Endothelial cell (in vitro differentiated cells): ENCODE measurements at places on chromosomes 12 and 14.

- peak; percentile 34 for DNase-seq
Measured at GRCh38 chr14:103879570-103880347, 32.4 kb upstream of the PPP1R13B start.

GRCh38 chr14:38042322-38042721 lies 165.4 kb upstream of the SSTR1 start:
- DNase-seq = no peak

- no peak for DNase-seq
Measured at GRCh38 chr14:92264195-92264594, 58.8 kb upstream of the SLC24A4 start.

- DNase-seq = no peak
Measured at GRCh38 chr12:7123806-7124522, 4.7 kb downstream of the RBP5 start.

DNA sequence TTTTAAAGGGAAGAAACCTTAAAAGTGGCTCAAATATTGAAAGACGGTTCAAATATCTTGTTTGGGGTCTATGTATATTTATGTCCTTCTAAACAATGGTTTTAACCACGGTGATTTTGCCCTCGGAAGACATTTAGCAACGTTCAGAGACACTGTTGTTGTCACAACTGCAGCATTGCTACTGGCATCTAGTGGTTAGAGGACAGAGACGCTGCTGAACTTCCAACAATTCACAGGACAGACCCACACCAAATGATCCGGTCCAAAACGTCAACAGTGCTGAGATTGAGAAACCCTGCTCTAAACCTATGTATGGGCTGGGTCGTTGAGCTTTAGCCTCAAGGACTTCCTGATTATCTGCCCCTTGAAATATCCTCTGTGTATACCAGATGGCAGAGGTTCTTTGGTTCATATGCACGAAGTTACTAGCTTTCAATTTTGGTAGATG lies 1.7 kb downstream of the ANGEL1 start:
- DNase-seq = peak; percentile 17

DNA sequence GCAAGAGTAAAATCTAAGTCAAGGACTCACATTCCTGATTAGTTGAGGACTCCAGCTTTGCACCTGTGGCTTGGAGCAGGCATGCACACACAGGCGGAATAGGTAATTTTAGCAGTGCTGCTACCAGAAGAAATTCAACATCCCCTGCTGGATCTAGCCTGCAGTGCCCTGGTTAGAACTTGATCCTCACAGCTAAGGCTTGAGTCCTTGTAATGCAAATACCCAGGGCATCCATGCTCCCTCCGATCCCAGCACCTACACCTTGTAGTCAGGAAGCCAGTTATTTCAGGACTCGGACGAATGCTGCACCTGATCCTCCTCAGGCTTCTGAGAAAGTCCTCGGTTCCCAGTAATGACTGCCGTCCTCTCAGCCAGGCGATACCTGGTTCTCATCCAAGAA lies 309.0 kb upstream of the AMIGO2 start:
- no peak for DNase-seq

- no peak for DNase-seq
Measured at GRCh38 chr12:124130691-124131591, 157.9 kb downstream of the ZNF664 start.

DNA sequence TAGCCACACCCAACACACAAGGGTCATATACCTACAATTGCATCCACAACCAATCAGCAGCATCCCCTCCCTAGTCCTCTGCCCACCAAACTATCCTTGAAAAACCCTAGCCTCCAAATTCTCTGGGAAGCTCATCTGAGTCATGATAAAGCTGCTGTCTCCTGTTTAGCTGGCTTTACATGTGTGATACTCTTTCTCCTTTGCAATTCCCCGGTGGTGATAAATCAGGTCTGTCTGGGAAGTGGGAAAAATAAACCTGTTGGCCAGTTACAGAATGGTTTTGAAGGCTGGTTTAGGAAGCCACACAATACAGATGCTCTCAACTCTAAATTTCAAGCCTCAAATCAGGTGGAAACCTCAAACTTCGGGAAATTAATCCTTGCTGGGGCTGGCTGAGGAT lies 41.9 kb downstream of the TMEM132D start:
- no peak for DNase-seq

DNA sequence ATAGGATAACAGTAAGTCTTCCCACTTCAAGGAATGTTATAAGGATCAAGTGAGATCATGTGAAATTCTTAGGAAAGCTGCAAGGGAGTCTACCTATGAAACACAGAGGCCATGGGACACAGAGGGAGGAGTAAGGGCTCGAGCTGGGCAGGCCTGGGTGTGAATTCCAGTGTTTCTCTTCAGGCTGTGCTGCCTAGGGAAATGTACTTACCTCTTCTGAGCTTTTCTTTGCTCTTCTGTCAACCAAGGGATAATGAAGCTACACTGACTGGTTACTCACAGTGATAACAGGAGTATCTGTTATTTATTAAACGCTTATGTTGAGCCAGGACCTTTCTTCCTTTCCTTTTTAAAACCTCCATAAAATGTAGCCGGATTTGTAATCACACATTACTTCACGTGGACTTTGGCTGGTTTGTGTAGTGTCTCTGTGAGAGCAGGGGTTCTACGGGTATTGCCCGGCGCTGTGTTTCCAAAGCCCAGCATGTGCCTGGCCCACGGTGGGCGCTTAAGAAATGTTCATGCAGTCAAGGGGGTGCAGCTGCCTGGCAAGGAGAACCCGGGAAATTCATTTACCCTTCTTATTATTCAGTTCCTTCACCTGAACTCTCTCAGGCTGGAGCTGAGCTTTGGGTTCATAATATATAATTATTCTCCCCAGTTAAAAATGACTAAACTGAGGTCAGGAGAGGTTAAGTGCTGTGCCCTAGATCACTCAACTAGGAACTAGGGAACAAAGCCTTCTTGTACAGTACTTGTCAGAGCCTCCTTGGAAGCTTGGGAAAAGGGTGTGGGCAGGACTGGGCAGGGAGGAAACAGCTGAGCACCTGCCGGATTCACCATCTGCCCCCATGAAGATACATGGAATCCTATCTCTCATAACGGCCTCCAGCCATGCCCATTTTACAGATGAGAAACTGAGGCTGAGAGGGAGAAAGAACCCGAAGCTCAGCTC lies 214.2 kb downstream of the CACNA1C start:
- no peak for DNase-seq

DNA sequence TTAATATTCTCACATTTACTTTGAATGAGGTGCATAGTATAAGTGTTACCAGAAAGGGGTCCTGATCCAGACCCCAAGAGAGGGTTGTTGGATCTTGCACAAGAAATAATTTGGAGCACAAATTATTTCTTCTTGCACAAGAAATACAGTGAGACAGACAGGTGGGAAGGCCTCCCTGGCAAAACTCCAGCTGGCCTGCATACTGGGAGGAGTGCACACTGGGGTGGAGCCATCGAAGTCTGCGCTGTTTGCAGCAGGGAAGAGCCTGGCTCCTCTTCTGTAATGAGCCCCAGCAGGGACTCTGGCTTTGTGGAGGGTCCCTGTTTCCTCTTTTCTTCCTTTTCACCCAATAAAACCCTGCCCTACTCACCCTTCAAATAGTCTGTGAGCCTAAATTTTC lies 141.6 kb downstream of the GLT1D1 start:
- no peak for DNase-seq

DNA sequence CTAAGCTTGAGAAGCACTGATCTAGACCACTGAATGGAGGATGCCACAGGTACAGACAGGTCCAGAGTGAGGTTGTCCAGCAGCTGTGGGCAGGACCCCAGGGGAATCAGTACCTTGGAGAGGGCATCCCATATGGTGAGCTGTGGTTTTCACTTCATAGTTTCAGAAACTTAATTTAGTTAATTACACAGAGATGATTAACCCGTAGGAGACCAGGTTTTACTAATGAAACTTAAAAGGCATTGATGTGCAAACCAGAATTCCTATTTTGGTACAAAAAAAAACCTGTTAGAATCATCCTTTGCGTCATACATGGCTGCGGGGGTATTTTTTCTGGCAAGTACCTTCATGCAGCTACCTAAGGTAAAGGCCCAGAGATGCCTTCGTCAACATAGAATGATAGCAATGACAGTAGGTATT lies 159.3 kb downstream of the DACT1 start:
- peak; percentile 12 for DNase-seq

DNA sequence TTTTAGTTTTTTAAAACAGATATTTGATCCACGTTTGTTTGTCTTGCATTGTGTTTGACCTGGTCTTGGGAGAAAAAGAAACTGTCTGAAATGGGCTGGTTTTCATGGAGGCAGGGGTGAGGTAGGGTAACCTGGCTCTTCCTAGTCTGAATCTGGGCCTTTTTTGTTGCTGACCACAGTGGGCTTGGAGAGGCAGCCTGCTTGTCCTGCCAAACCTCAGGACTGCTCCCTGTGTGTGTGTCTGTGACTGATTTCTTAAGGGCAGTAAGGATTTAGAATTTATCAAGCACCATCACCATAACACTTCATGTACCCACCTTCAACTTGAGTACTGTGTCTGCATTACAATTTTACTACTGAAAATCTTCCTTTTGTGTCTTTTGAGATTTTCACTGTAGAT lies 28.5 kb downstream of the DAAM1 start:
- DNase-seq = no peak

GRCh38 chr12:108360487-108360886 lies 21.4 kb upstream of the CMKLR1 start:
- DNase-seq = no peak

DNA sequence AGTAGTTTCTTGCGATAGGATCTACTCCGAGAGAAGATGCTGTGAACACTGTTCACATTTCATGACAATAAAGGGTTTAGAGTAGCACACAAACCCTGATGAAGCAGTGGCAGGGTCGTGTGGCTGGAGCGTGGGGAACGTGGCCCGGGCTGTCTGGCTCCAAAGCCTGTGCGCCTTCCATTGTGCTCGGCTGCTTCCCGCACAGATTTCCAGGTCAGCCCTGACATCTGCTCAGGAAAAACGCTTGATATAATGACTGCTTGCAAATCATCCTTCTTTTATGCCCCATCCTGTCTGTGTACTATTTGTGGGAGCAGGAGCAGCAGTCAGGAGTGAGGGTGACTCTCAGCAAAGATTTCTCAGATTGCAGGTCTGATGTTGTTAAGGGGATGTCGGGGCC lies 78.6 kb downstream of the EML1 start:
- no peak for DNase-seq

- no peak for DNase-seq
Measured at GRCh38 chr12:48861111-48861510, 4.6 kb downstream of the RND1 start.

DNA sequence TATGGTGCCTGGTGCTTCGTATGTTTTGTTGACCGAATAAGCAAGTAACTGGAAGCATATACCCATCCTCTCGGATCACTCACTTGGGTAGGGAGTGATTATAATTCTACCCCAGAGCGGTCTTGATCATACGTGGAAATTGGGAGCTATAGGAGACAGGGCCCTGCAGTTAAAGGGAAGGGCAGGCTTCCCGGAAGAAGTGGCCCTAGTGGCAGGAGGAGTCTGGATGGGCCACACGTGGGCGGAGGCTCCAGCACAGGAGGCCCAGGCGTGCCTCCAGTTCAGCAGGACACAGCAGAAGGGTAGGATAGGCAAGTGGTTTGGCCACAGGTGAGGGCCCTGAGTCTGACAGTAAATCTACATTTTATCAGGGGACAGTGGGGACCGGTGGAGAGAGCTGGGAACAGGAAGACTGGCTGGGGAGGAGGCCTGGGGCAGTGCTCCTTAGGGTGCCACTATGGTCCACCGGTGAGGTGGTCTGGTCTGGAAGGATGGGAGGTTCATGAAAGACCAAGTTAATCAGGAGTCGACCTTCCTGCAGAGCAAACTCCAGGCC lies 23.5 kb upstream of the YY1 start:
- DNase-seq = no peak

DNA sequence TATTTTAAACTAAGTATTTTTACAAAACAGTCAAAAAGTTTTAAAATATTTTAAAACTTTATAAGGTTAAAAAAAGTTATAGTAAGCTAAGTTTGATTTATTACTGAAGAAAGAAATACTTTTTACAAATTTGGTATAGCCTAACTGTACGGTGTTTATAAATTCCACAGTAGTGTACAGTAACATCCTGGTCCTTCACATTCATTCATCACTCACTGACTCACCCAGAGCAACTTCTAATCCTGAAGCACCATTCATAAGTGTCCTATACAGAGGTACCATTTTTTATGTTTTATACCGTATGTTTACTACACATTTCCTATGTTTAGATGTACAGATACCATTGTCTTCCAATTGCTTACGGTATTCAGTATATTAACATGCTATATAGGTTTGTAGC lies 170.0 kb downstream of the KLHL28 start:
- DNase-seq = no peak

GRCh38 chr12:87015352-87015751 lies 759.2 kb upstream of the MGAT4C start:
- DNase-seq = no peak

DNA sequence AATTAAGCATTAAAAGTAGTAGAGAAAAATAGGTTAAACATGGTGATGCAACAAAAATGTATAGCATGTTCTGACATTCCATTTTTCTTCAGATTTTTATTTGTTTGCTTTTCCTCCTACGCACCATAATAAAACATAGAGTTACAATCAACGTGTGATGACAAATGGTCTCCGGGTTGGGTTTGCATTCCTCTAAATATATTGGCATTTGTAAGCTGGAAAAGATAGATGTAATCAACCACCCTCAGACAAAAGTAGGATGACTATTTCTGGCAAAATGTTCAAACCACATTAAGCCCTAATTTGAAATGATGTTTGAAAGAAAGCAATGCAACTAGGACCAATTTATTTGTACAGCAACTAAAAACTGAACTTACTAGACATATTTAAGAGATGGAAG lies 58.4 kb downstream of the SLC25A21 start:
- no peak for DNase-seq

- DNase-seq = no peak
Measured at GRCh38 chr12:115203701-115204100, 519.7 kb upstream of the TBX3 start.

DNA sequence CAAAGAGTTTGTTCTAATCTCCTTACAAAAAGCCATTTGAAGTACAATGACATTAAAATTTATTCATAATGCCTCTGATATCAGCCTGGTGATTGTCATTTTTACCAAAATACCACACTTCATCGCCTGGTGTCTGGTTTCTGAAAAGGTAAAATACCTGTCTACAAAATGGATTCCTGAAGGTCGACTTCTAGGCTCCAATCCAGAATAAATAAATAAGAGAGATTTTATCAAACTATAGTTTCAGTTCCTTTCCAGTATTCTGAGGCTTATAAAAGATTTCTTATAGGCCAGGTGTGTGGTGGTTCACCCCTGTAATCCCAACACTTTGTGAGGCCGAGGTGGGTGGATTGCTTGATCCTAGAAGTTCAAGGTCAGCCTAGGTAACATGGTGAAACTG lies 340.7 kb downstream of the SLC16A7 start:
- DNase-seq = no peak

GRCh38 chr14:51744372-51745130 lies 92.8 kb downstream of the FRMD6 start:
- no peak for DNase-seq
